ENCODE measurements at places on chromosomes 7 and 10. TPM values are rescaled to one million over a fixed set of nuclear protein-coding genes. Genes with fewer than 3 reads are reported as not detected.

DNA sequence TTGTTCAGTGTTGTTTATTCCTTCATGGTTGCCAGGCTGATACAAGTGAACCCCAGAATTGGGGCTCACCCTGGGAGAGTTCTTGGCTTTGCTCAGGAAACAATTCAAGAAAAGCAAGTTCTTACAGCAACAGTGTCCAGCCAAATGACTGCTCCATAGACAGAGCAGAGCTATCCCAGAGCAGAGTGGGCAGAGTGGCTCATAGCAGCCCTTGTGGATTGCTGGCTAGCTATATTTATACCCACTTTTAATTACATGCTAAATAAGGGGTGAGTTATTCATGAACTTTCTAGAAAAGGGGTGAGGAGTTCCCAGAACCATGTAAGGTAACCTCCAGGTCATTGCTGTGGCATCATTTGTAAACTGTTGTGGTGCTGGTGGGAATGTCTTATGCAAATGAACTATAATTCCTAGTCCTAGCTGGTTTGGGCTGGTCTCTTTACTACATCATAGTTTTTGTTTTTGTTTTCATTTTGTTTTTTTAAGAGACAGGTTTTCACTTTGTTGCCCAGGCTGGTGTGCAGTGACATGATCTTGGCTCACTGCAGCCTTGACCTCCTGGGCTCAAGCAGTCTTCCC lies 59.9 kb upstream of the HBP1 start:
- no peak for DNase-seq
- peaks cover 3% of the 10 kb centered on the region for H3K4me1 ChIP-seq
- no peaks in the 10 kb centered on the region for H3K36me3 ChIP-seq
- no peak overlapping the region for H3K4me3 ChIP-seq
- no peaks in the 10 kb centered on the region for H3K27me3 ChIP-seq

The PNLIPRP3 gene
- not detected for total RNA-seq

DNA sequence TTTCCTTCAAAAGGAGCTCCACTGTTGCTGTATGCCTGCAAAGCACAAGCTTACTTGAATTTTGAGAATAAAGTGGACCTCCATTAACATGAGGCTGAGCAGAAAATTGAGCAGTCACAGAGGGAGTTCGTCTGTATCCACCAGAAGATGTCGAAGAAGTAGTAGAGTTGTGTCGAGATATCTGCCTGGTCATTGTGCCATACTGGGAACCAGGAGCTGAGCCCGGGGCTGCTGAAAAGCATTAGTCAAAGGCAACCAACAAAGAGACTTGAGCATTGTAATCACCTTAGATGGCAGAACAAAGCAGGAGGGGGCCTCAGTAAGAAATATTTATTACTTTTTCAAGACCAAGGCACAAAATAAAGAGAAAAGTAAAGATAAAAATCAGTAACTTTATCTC lies 61.5 kb downstream of the PDSS1 start:
- H3K27ac ChIP-seq, result no peak overlapping the region
- DNase-seq, result no peak
- H3K4me3 ChIP-seq, result no peak overlapping the region
- no peaks in the 10 kb centered on the region for H3K27me3 ChIP-seq
- H3K36me3 ChIP-seq, result no peaks in the 10 kb centered on the region

DNA sequence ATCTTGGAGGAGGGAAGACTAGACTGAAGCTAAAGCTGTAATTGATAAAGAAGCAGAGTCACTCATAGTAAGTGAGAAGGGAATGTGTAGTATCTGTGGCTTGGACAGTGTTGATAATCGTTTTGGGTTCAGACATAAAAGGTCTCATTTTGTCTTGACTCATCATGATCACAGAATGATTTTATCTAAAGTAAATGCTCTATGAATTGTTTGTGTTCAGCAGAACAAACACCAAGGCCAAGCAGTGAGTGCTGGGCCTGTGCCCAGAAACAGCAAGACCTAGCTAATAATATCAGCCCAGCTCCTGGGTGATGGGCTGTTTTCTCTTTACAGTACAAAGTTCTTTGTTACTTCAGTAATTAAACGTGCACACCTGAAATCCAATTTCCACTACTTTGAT lies 26.7 kb upstream of the CD36 start:
- peaks cover 8% of the 10 kb centered on the region for H3K4me1 ChIP-seq
- H3K27me3 ChIP-seq, result no peaks in the 10 kb centered on the region
- H3K4me3 ChIP-seq, result no peak overlapping the region

DNA sequence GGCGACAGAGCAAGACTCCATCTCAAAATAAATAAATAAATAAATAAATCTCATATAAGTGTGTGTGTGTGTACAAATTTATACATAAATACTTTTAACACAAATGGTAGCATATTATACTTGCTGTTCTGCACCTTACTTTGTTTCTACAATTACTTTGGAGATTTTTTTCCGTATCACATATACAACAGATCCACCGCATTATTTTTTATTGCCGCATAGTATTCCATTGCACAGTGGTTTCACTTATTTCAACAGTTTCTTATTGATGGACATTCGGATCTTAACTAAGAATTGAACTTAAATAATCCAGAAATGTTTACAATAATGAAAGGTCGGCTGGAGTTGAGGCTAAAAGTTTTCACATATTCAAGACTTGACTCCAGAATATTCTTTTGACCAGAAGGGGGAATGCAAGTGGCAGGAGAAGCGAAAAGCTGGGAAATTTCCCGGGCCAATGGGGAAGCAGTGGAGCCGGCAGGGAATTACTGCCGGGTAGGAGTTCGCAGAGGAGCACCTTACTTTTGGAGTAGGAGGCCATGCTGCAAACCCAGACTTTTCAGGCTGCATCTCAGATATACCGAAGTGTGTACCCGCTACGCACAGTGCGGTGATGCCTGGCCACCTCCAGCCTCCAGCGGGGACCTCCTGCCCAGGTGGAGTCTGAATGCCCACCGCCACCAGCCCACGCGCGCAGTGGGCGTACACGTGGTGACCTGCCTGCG lies 415 bp upstream of the CNNM1 start:
- no peak for DNase-seq
- no peaks in the 10 kb centered on the region for H3K36me3 ChIP-seq
- H3K27me3 ChIP-seq, result peaks cover 41% of the 10 kb centered on the region
- H3K4me1 ChIP-seq, result peaks cover 13% of the 10 kb centered on the region
- peak overlapping the region; percentile 29 for H3K4me3 ChIP-seq
- H3K27ac ChIP-seq, result no peak overlapping the region

The SFRP5 gene
- not detected for total RNA-seq

GRCh38 chr10:72928798-72929197 lies 25.8 kb downstream of the PLA2G12B start:
- no peaks in the 10 kb centered on the region for H3K36me3 ChIP-seq
- no peak overlapping the region for H3K4me3 ChIP-seq
- no peaks in the 10 kb centered on the region for H3K27me3 ChIP-seq
- H3K27ac ChIP-seq, result no peak overlapping the region
- no peaks in the 10 kb centered on the region for H3K4me1 ChIP-seq

GRCh38 chr10:80986596-80986995 lies 448.9 kb downstream of the SH2D4B start:
- no peaks in the 10 kb centered on the region for H3K36me3 ChIP-seq
- H3K27ac ChIP-seq, result no peak overlapping the region
- H3K4me3 ChIP-seq, result no peak overlapping the region
- no peaks in the 10 kb centered on the region for H3K4me1 ChIP-seq
- no peaks in the 10 kb centered on the region for H3K27me3 ChIP-seq

DNA sequence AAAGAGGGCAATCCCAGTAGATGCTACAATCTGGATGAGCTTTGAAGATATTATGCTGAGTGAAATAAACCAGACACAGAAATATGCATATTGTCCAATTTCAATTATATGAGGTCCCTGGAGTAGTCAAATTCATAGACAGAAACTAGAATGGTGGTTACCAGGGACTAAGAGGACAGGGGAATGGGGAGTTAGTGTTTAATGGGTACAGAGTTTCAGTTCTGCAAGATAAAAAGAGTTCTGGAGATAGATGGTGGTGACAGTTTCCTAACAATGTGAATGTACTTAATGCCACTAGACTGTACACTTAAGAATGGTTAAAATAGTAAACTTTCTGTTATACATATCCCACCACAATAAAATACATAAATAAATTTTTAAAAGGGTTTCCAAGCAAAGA lies 236.6 kb downstream of the ELMO1 start:
- no peaks in the 10 kb centered on the region for H3K27me3 ChIP-seq
- no peak overlapping the region for H3K27ac ChIP-seq
- no peak for DNase-seq
- no peak overlapping the region for H3K4me3 ChIP-seq

The TAS2R41 gene
- not detected for total RNA-seq

- H3K27ac ChIP-seq, result no peak overlapping the region
- no peak overlapping the region for H3K4me3 ChIP-seq
- peaks cover 82% of the 10 kb centered on the region for H3K36me3 ChIP-seq
Observed at GRCh38 chr7:155710530-155710929, 66.1 kb downstream of the RBM33 start.

- peaks cover 8% of the 10 kb centered on the region for H3K4me1 ChIP-seq
- H3K4me3 ChIP-seq, result no peak overlapping the region
- H3K27me3 ChIP-seq, result no peaks in the 10 kb centered on the region
Observed at GRCh38 chr7:100835903-100836811, 8.8 kb upstream of the EPHB4 start.

DNA sequence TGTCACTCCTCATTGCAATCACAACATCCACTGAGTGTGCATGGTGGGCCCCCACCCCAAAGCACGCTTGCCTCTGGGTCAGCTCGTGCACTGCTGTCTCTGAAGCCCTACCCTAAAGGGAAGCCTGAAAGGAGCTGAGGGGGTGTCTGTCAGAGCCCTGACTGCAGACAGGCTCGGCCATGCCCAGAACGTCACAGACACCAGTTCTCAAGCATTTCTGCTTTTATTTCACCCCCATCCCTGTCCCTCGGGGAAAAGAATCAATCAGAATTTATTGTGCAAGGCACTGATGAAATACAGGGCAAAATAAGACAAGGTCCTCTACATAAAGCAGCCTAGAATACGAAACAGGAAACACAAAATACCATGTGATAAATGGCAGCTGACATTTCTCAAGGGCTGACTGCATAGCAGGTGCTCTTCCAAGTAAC lies 231.8 kb downstream of the WDR37 start:
- no peak overlapping the region for H3K27ac ChIP-seq
- no peaks in the 10 kb centered on the region for H3K4me1 ChIP-seq
- no peak overlapping the region for H3K4me3 ChIP-seq

The CFAP69 gene
- total RNA-seq, result 0.21 TPM

The CALML3 gene
- not detected for total RNA-seq

- H3K27ac ChIP-seq, result no peak overlapping the region
- no peaks in the 10 kb centered on the region for H3K36me3 ChIP-seq
- H3K4me1 ChIP-seq, result no peaks in the 10 kb centered on the region
- no peak overlapping the region for H3K4me3 ChIP-seq
Observed at GRCh38 chr7:37128327-37129034, 320.2 kb downstream of the ELMO1 start.

DNA sequence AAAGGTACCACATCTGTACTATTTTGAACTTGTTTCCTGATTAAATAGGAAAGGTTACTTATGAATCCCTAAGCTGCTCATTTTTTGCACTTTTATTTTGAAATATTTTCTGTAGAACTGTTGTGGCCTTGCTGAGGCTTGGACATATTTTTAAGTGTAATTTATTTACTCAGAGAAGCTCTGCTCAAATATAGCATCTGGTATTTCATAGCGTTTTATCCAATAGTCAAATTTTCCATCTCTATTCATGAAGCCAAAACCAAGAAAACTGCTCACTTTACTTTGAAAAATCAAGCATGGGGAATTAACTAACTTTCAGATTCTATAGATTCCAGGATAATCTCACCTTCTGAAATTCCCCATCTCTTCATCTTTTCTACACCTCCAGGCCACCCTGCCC lies 6.6 kb upstream of the FAM3C start:
- H3K4me3 ChIP-seq, result no peak overlapping the region

DNA sequence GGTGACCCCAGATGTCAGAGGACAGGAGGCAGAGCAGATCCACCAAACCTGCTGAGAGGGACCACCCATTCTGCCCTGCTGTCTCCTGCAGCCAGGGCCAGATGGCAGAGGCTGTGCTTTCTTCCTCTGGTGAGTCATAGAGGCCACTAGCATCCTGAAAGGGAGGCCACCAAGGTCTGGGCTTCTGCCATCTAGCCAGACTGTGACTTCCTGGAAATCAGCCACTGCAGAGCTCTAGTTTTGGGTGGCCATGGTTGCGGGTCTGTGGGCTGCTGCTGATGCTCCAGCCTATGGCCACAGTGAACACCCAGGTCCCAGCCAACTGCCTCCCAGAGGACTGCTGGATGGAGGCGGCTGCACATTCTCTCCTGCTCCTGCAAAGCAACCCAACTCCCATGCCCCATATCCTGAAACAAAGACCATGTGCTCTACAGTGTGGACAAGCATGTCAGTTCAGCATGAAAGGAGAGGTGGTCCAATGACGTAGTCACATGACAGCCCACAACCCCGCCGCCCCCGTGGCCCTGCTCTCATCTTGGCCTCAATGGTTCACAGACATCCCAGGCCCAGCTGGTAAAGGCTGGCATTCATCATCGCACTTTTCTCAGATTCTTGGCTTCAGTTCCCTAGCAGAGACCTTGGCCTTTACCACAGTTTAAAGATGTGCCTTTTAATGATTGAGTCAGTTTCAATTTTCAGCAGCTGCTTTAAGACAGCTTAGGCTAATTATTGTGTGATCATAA lies 73.9 kb upstream of the CXCL12 start:
- H3K36me3 ChIP-seq, result no peaks in the 10 kb centered on the region
- no peak overlapping the region for H3K27ac ChIP-seq
- DNase-seq, result no peak
- H3K27me3 ChIP-seq, result no peaks in the 10 kb centered on the region
- no peak overlapping the region for H3K4me3 ChIP-seq
- no peaks in the 10 kb centered on the region for H3K4me1 ChIP-seq

GRCh38 chr10:91614225-91614624 lies 18.6 kb downstream of the PPP1R3C start:
- peak overlapping the region; percentile 94 for H3K27ac ChIP-seq
- H3K4me1 ChIP-seq, result peaks cover 53% of the 10 kb centered on the region
- no peak overlapping the region for H3K4me3 ChIP-seq
- H3K27me3 ChIP-seq, result no peaks in the 10 kb centered on the region
- H3K36me3 ChIP-seq, result no peaks in the 10 kb centered on the region
- DNase-seq, result peak; percentile 71

DNA sequence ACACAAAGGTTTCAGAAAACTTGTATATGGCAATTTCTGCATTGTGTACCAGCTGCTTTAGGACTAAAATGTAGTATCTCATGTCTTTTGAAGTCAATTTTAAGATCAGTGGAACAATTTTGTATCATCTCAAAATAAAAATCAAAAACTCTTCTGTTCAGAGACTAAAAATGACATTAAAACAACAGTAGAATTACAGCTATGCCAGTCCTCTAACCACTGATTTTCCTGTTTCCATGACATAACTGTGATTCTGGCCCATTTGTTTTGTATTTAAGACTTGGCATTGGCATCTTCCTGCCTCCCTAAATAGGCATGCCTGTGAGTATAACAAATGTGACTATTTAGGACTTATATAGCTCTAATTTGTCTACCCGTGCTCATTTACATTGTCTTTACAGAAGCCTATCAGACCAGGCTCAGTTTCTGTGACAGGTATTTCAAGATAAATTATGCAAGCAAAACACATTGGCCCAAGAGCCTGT lies 29.1 kb upstream of the VPS41 start:
- no peak for DNase-seq
- no peak overlapping the region for H3K4me3 ChIP-seq
- H3K27me3 ChIP-seq, result no peaks in the 10 kb centered on the region

- H3K27ac ChIP-seq, result no peak overlapping the region
- H3K4me3 ChIP-seq, result no peak overlapping the region
- H3K36me3 ChIP-seq, result peaks cover 77% of the 10 kb centered on the region
- H3K4me1 ChIP-seq, result peaks cover 6% of the 10 kb centered on the region
Observed at GRCh38 chr10:133403784-133404183, 9.8 kb downstream of the MTG1 start.

GRCh38 chr7:139567647-139568345 lies 44.3 kb downstream of the CLEC2L start:
- peaks cover 3% of the 10 kb centered on the region for H3K36me3 ChIP-seq
- no peak for DNase-seq
- H3K27ac ChIP-seq, result no peak overlapping the region
- H3K4me3 ChIP-seq, result no peak overlapping the region

Data from SJSA1 (cell line).